ENCODE measurements at places on chromosomes 12 and 14. TPM values are rescaled to one million over a fixed set of nuclear protein-coding genes. Genes with fewer than 3 reads are reported as not detected.

The NKX2-1 gene
- not detected for total RNA-seq

The MGP gene
- total RNA-seq = 0.80 TPM

The TSHR gene
- 0.50 TPM for total RNA-seq

The FSCB gene
- not detected for total RNA-seq

The POTEM gene
- total RNA-seq = not detected

The KRT2 gene
- total RNA-seq = not detected

Data from renal cortical epithelial cell (primary cell).